ENCODE measurements at places on chromosomes 1 and 21.

- DNase-seq, result no peak
Measured at GRCh38 chr21:45510466-45510955, 31.7 kb downstream of the SLC19A1 start.

DNA sequence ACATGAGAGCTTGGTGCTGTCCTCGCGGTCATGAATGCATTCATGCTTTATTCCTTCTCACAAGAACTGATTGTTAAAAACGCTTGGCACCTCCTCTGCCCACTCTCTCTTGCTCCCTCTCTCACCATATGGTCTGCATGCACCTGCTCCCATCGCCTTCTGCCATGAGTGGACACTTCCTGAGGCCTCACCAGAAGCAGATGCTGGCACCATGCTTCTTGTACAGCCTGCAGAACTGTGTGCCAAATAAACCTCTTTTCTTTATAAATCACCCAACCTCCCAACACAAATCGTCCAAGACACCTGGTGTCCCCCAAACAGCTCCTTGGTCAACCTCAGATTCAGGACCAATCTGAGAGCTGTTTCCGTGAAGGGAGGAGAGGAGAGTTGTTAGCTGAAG, 43.3 kb upstream of the PCBP3 start:
- DNase-seq, result no peak

DNA sequence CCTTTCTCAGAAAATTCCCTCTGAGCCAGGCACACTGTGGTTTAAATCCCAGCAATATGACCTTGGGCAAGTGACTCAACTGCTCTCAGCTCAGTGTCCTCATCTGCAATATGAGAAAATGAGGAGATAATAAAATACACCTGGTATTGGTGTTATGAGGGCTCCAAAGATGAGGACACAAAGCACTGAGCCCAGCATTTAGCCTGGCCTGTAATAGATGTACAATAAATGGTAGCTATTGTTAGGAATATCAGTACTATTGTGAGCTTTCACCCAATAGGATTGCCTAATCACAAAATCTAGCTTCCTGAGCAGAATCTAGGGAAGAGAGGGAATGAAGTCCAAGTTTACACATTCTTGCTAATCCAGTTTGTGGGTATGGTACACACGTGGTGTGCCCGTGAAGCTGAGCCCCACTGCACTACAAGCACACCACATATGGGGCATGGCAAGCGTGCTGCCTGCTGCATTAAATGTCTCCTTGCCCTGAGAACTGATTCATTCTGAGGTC, 24.3 kb upstream of the SLC30A1 start:
- DNase-seq, result no peak

- DNase-seq, result no peak
Measured at GRCh38 chr1:209850342-209850979, 22.7 kb downstream of the UTP25 start.

- peak; percentile 6 for DNase-seq
Measured at GRCh38 chr1:13700521-13701270, 708 bp downstream of the PRDM2 start.

DNA sequence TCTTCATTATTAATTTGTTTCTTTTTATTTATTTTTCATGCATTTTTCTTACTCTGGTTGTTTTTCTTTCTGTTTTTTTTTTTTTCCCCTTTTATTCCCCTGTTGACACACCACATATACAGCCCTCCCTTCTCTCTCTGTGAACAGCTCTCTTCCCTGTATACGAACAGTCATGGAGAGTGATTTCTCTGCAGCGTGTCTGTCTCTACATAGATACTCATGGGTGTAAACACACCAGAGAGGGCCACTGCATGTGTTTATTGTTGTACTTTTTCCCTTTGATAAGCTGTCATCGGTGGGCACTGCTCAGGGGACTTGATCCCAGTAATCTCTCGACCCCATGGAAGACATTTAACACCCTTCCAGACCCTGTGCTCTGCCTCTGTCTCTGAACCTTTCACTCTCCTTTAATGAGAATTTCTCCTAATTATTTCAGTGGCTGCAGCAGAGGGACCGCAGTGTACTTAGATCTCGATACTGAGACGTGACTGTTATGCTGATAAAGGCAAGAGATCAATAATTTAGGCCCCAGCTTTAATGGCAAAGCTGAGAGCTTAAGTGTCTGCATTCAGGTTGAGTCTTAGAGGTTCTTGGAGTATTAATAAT, 113.1 kb downstream of the PBX1 start:
- no peak for DNase-seq

DNA sequence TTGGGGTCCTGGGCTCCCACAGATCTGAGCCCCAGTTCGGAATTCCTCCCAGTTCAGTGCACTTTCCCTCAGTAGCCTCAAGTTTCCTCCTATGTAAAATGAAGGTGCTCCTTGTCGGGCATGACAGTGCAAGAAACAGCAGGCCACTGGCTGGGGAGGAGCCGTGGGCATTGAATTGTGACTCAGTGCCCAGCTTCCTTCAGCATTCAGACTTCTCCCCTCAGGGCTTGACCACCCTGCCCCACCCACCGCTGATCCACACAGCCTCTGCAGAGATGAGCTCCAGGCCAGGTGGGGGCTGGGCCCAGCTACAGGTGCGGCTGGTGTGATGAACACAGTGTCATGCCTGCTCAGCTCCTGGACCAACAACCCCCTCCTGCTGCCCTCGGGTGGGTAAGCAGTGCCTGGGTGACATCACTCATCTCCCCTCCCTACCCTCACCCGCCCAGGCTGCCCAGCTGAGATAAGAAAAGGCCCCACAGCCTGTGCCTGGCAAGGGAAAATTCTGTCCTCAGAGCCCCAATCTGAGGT, 4.9 kb downstream of the MOB3C start:
- DNase-seq, result no peak

DNA sequence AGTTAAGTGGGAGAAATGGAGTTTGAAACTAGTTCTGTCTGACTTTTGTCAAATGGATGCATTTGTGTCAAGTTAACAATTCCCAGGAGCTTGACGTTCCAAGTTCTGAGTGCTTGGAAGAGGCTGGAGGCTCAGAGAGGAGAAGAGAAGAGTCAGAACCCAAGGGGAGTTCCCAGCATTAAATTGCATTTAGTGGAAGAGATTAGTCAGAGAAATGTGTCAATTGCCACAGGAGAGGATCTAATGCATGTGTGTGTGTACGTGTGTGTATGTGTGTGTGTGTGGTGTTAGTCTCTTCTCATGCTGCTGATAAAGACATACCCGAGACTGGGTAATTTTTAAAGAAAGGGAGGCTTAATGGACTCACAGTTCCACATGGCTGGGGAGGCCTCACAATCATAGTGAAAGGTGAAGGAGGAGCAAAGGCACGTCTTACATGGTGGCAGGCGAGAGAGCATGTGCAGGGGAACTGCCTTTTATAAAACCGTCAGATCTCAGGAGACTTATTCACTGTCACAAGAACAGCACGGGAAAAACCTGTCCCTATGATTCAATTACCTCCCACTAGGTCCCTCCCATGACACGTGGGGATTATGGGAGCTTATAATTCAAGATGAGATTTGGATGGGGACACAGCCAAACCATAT, 101.5 kb upstream of the TMEM51 start:
- no peak for DNase-seq

GRCh38 chr1:160006312-160006940, 25.4 kb downstream of the PIGM start:
- peak; percentile 53 for DNase-seq

DNA sequence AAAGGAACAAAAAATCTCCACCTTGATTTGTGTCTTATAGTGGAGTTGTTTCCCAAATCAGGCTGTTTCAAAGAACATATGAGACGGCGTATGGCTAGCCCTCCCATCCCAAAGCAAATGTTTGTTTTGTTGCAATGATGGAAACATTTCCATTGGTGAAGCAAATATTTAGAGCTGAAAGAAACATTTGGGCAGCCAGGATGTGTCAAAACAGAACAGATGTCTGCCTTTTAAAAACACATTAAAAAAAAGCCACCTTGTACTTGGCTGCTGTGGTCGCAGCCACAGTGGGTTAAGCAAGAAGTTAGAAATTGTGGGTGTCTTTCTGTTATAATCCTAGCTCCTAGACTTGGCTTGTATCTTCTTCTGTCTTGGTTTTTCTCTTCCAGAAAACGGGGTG, 116.3 kb downstream of the PEX14 start:
- DNase-seq, result no peak

DNA sequence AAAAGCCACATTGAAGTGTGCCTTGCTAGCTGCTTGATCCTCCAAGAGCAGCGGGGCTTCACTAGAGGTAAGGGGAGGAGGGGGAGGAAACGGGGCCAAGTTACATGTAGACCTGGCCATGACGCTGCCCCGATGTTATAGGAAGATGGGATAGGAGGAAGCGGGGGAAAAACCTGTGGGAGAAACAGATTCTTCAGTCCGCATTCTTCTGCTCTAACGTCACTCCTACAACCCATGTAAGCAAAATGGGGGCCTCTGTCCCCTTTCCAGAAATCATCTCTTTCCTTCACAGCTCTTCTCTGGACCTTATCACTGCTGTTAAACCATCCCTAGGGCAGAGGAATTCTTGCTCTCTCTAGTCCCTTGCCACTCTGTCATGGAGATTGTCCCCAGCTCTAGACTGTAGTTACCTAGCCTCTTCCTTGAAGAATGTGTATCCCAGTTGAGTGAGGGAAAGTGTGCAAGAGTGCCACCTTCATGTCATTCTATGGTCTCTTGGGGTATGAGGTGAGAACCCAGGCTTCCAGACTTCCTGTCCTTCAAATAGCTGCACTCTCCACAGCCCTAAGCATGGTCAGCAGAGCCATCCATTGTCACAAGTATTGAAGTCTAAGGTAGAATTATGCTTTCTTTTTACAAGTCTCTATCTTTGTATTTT, 11.4 kb downstream of the PLEKHO1 start:
- DNase-seq, result no peak

GRCh38 chr1:153959454-153959853, 1.0 kb upstream of the CRTC2 start:
- DNase-seq, result no peak

GRCh38 chr1:55706397-55706796, 491.2 kb upstream of the USP24 start:
- DNase-seq, result no peak

- DNase-seq, result no peak
Measured at GRCh38 chr1:91765293-91765692, 120.7 kb downstream of the TGFBR3 start.

DNA sequence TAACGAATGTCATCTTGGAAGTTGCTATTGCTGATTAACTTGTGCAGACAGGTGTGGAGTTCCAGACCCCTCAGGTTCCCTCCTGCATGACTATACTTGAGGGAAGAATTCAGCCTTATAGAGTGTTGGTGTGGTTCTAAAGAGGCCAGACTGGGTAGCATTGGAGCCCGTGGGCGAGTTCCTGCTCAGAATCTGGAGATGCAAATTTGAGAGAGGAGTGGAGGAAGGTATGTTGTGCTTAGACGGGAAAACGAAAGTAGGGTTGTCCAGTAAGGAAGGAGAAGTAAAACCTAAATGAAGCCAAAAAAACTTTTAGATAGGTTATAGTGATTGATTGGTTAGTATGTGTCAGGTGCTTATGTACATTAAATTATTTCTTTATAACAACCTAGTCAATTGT, 79.2 kb downstream of the ZNF326 start:
- no peak for DNase-seq

- DNase-seq, result no peak
Measured at GRCh38 chr1:246051909-246052518, 455.1 kb downstream of the SMYD3 start.

DNA sequence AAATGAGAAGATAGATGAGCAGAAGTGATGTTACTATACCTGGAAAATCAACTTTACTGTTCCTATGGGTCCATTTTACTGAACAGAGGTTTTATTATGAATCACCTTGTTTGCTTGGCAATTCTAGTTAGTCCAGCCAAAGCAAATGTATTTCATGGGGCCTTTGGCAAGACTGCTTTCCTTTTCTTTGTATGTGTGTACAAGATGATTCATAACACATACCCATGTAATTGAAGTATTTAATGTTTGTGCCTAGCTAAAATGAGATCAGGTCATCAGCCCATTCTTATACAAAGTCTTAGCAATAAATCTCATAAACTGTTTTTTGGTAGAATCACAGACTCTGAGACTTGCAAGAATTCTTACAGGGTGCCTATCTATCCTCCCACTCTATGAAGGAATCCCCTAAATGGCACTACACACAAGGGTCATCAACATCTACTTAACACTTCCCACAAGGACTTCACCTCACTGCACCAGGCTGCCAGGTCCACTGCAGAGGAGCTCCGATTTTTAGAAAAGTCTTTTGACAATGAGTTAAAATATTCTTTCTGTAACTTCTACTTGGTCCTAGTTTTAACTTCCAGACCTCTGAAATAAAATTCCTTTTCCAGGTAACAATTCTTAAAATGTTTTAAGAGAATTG, 58.5 kb downstream of the LPAR3 start:
- DNase-seq, result no peak

- DNase-seq, result no peak
Measured at GRCh38 chr1:60329651-60330050, 256.1 kb upstream of the C1orf87 start.

DNA sequence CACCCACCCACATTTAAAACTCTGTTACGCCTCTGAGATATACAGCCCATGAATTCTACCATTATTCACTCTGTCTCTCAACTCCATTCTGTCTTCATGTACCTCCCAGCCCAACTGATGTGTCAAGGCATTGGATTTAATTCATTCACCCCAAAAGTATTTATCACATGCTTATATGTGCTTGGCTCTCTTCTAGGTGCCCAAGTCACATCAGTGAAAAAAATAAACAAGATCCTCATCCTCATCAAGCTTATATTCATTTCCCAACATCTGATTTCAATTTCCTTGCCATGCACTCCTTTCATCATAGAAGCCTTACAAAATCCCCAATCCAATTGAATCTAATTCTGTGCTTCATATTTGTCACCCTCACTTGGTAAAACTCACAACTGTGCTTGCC, 967.6 kb downstream of the LTN1 start:
- DNase-seq, result no peak

DNA sequence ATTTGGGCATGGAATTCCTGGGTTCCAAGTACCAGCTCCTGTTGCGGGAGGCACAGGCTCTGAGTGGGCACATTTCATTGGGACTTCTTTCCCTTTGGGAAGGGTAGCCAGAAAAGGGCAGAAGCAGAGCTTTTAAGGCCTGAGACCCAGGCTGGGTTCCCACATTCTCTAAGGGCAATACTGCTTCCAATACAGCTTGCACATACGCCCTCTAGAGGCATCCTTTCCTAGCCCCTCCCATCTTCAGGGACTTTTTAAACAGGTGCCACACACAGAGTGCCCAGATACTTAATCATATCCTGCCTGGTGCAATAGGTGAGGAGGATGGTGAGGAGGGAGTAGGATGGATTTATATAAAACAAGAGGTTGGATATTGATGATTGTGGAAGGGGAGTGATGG, 5.7 kb downstream of the GPR88 start:
- no peak for DNase-seq

DNA sequence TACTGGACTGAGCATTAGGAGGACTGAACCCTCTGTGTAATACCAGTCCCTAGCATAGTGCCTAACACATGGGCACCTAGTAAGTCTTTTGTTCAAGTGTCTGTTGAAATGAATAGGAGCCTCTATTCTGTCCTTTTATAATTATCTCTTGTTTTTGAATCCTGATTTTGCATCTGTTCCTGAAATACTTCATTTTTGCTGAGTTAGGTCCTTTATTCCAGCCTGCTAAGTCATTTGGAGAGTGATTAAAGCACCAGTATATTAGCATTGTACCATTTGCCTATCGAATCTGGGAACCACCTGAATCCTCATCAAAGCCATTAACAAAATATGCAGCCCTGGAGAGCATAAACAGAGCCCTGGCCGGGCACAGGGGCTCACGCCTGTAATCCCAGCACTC, 32.3 kb downstream of the YARS1 start:
- DNase-seq, result no peak
